K562 (cell line): ENCODE measurements at places on chromosomes 1 and 21.
A peak's percentile ranks its signal among the peaks of the same experiment; 100 is the strongest.

GRCh38 chr1:19974822-19975416, 4.5 kb downstream of the PLA2G2A start:
- H3K27ac ChIP-seq: no peak overlapping the region
- peak; percentile 60 for DNase-seq
- H3K4me1 ChIP-seq: no peaks in the 10 kb centered on the region

DNA sequence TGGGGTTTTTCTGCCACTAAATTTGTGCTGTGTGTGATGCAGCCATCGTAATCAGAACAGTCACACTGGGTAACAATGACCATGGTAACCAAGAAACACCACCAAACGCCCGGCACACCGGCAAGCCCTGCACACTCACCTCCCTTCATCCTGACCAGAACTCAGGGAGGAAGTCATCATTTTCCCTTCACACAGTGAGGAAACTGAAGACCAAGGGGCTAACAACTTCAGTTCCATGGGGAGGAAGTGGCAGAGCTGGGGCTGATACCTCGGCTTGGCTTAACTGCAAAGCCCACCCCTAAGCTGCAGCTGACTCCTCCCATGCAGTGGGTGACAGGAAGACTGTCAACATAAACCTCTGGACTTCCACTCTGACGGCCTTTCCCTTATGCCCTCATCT, 69.3 kb upstream of the BCAR3 start:
- peaks cover 3% of the 10 kb centered on the region; the same call in 2 of the 3 replicates for H3K27me3 ChIP-seq
- no peak overlapping the region for H3K4me3 ChIP-seq
- DNase-seq: no peak
- no peak overlapping the region for H3K27ac ChIP-seq

GRCh38 chr1:156627313-156627880, 8.2 kb downstream of the HAPLN2 start:
- H3K4me1 ChIP-seq: peaks cover 3% of the 10 kb centered on the region; the same call in 2 of the 3 replicates
- DNase-seq: peak; percentile 46
- H3K36me3 ChIP-seq: no peaks in the 10 kb centered on the region
- no peak overlapping the region for H3K4me3 ChIP-seq
- no peak overlapping the region for H3K27ac ChIP-seq

- peak; percentile 26 for DNase-seq
- no peaks in the 10 kb centered on the region for H3K36me3 ChIP-seq
- no peaks in the 10 kb centered on the region for H3K4me1 ChIP-seq
- H3K27ac ChIP-seq: no peak overlapping the region
These were observed 43.5 kb downstream of the CHIA start for GRCh38 chr1:111334169-111334568.

GRCh38 chr1:1371364-1371745, 3.7 kb downstream of the AURKAIP1 start:
- H3K36me3 ChIP-seq: peaks cover 26% of the 10 kb centered on the region
- H3K4me1 ChIP-seq: peaks cover 13% of the 10 kb centered on the region
- DNase-seq: no peak

DNA sequence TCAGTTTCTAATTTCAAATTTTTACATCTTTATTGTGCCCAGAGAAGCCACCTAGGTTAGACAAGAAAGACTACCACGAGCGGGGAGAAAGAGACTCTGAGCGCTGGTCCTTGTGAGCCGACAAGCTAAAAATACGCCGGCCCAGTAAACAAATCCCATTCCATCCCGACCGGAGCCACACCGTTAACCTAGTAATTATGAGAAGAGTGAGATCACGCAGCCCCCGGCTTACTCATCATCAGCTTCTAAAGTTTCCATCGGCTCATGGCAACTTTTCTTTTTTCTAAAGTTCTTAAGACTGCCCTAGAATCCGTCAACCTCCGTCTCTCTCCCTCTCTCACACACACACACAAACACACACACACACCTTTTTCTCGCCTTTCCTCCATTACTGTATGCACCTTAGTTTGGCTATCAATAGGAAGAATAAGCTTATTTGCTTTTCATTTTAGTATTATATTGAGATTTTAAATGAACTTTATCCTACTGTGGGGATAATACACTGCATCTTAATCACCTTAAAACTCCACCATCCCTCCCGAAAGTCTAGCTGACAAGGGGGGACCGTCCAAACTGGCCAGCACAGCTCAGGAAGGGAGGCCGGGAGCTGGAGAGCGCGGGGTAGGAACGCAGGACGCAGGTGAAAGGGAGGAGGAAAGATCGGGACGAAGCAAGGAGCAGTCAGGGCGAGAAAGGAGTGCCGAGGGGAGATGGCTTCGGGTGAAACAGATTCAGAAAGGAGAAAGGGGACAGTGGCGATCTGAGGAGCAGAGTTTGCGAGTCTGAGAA, 728 bp downstream of the OTUD7B start:
- H3K4me3 ChIP-seq: peak overlapping the region; percentile 81
- H3K4me1 ChIP-seq: peaks cover 40% of the 10 kb centered on the region
- H3K36me3 ChIP-seq: peaks cover 18% of the 10 kb centered on the region; the same call in 2 of the 3 replicates
- H3K27me3 ChIP-seq: no peaks in the 10 kb centered on the region
- H3K27ac ChIP-seq: peak overlapping the region; percentile 90

DNA sequence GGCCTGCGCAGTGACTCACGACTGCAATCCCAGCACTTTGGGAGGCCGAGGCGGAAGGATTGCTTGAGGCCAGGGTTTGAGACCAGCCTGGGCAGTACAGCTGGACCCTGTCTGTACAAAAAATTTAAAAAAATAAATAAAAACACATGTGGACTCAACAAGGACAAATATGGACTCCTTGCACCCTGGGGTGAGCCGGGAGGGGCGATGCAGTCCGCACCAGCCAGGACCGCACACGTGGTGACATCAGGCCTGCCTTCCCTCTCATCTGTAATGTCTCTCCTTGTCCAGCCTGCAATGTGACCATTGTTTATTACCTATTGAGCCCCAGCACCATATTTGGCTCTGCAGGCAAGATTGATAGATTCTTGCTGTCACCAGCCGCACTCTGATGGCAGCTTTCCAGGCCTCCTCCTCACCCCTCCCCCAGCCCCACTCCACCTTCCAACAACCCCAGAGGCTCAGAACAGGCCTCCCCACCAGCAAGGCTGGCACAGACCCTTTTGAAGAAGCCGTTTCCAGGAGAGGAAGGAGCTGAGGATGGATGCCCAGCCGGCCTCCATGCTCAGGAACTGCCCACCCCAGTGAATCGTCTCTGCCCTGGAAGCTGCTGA, 55.2 kb downstream of the IRF2BP2 start:
- peaks cover 35% of the 10 kb centered on the region for H3K4me1 ChIP-seq
- H3K4me3 ChIP-seq: no peak overlapping the region
- H3K27me3 ChIP-seq: no peaks in the 10 kb centered on the region
- no peaks in the 10 kb centered on the region for H3K36me3 ChIP-seq

DNA sequence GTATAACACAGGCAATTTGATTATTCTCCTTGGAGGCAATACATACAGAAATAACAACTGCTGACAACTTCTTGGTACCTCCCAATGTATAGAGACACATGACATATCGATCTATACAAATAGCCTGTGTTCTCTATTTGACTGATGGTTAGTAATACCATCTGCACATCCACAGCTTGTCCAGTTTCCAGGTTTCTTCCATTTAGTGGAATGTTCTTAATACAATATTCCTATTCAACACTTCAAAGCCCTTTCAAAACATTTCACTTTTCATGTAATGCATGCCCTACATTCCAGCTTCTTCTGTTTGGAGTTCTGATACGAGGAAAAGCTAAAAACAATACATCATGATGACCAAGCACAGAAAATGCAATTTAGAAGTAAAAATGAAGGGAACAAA, 37.0 kb upstream of the GORAB start:
- no peak overlapping the region for H3K4me3 ChIP-seq
- H3K27ac ChIP-seq: no peak overlapping the region
- no peaks in the 10 kb centered on the region for H3K27me3 ChIP-seq

GRCh38 chr1:90475631-90476030, 241.5 kb downstream of the BARHL2 start:
- H3K4me1 ChIP-seq: no peaks in the 10 kb centered on the region
- H3K27me3 ChIP-seq: no peaks in the 10 kb centered on the region
- H3K4me3 ChIP-seq: no peak overlapping the region

DNA sequence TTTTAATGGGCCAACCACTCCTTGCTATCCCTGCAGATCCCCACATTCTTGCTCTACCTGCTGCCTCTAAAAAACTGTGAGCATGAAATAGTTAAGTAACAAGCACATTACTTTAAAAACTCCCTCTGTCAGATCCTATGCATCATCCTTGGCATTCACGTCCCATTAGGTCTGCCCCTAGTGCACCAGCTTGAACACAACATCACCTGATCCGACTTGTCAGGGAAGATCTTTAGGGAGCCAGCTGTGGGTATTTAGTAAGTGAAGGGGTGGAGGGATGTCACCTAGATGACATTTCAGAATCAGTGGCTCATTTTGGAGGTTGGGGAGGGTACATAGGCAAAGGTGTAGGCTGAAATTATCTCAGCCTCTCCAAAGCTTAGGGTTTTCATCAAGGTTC, 33.5 kb downstream of the RXRG start:
- no peaks in the 10 kb centered on the region for H3K4me1 ChIP-seq
- no peak for DNase-seq
- no peak overlapping the region for H3K4me3 ChIP-seq
- no peaks in the 10 kb centered on the region for H3K36me3 ChIP-seq

GRCh38 chr1:2887941-2888855, 86.7 kb upstream of the TTC34 start:
- H3K36me3 ChIP-seq: no peaks in the 10 kb centered on the region
- DNase-seq: peak; percentile 39
- peaks cover 41% of the 10 kb centered on the region for H3K27me3 ChIP-seq
- no peak overlapping the region for H3K4me3 ChIP-seq

GRCh38 chr1:115506924-115507589, 134.7 kb upstream of the VANGL1 start:
- H3K4me1 ChIP-seq: no peaks in the 10 kb centered on the region
- 0 out of 2 replicates have a peak, but pooled peaks cover 3% of the 10 kb centered on the region for H3K27me3 ChIP-seq
- no peak for DNase-seq
- H3K27ac ChIP-seq: no peak overlapping the region

- H3K4me3 ChIP-seq: no peak overlapping the region
- H3K27ac ChIP-seq: peak overlapping the region; percentile 16; the same call in 1 of the 3 replicates
These were observed 367.3 kb downstream of the SMYD3 start for GRCh38 chr1:246139745-246140182.

- peaks cover 28% of the 10 kb centered on the region for H3K27me3 ChIP-seq
- H3K4me3 ChIP-seq: no peak overlapping the region
- DNase-seq: no peak
- H3K36me3 ChIP-seq: no peaks in the 10 kb centered on the region
- no peak overlapping the region for H3K27ac ChIP-seq
These were observed 9.8 kb upstream of the KDM4A start for GRCh38 chr1:43639976-43640794.

- no peak overlapping the region for H3K4me3 ChIP-seq
- H3K27me3 ChIP-seq: no peaks in the 10 kb centered on the region
- no peaks in the 10 kb centered on the region for H3K4me1 ChIP-seq
- H3K36me3 ChIP-seq: peaks cover 48% of the 10 kb centered on the region; the same call in 2 of the 3 replicates
- DNase-seq: no peak
These were observed 57.3 kb downstream of the PKN2 start for GRCh38 chr1:88741413-88741812.

- H3K36me3 ChIP-seq: peaks cover 46% of the 10 kb centered on the region
- H3K27ac ChIP-seq: peak overlapping the region; percentile 68; the same call in 2 of the 3 replicates
- H3K27me3 ChIP-seq: no peaks in the 10 kb centered on the region
- no peak overlapping the region for H3K4me3 ChIP-seq
These were observed 13.3 kb downstream of the RPS6KA1 start for GRCh38 chr1:26542771-26543451.

GRCh38 chr1:182761396-182762395, 27.9 kb upstream of the NPL start:
- H3K27ac ChIP-seq: no peak overlapping the region
- H3K4me1 ChIP-seq: no peaks in the 10 kb centered on the region
- no peak overlapping the region for H3K4me3 ChIP-seq
- H3K27me3 ChIP-seq: peaks cover 2% of the 10 kb centered on the region; the same call in 1 of the 3 replicates
